Activated CD8-positive, alpha-beta T cell treated with anti-CD3 and anti-CD28 coated beads for 36 hours (primary cell): ENCODE measurements at places on chromosomes 11 and 22.

DNA sequence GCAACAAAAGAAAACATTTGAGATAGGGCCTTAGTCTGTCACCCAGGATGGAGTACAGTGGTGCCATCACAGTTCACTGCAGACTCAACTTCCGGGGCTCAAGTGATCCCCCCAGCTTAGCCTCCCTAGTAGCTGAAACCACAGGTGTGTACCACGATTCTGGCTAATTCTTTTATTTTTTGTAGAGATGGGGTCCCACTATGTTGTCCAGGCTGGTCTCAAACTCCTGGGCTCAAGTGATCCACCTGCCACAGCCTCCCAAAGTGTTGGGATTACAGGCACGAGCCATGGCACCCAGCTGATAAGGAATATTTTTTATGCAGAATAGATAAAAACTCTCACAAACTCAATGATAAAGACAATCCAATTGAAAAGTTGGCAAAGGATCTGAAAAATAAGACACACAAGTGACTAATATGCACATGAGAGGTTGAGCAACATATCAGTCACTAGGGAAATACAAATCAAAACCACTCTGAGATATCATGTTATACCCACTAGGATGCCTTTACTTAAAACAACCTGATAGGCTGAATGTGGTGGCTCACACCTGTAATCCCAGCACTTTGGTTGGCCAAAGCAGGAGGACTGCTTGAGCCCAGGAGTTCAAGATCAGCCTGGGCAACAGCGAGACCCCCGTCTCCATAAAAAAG, 33.9 kb upstream of the CLTCL1 start:
- H3K36me3 ChIP-seq, result peaks cover 20% of the 10 kb centered on the region
- H3K27me3 ChIP-seq, result no peaks in the 10 kb centered on the region
- no peaks in the 10 kb centered on the region for H3K4me1 ChIP-seq
- no peak overlapping the region for H3K4me3 ChIP-seq
- no peak for DNase-seq
- H3K27ac ChIP-seq, result no peak overlapping the region

DNA sequence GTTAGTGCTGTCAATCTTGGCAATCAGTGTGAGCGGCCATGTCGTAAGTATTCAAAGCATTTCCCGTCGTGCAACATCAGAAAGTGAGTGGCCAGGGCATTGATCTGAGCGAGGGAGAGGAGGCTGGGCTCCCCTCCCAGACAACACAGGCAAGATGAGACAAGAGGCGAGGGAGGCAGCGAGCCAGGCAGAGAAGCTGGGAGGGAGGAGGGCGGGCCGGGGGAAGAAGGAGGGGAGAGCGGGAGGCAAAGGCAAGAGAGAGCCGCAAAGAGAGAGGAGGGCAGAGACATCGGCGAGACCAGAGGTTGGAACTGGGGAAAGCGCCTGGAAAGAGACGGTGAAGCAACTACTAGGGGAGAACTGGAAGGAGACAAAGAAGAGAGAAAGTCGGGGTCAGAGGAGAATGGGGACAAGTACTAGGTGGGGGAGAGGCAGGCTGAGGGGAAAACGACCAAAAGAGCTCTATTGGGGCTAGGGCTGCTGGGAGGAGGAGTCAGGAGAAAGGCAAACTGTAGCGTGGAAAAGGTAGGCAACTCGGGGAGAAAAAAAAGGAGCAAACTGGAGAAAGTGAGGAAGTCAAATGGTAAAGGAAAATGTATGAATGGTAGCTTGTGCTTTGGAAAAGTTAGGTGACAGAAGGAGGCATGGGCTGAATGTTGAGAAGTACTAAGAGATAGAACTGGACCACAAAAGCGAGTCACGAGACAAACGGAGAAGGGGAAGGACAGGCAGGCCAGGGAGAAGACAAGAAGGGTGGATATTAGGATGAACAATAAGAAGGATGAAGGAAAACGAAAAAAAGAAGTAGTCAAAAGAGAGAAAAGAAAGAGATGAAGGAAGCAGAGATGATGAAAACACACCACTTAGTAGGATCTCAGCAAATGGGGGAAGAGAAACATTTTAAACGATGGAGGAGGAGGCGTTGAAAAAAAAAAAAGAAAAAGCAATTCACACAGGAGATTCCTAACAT, 130.5 kb upstream of the C11orf58 start:
- peaks cover 29% of the 10 kb centered on the region for H3K4me1 ChIP-seq
- H3K27me3 ChIP-seq, result peaks cover 52% of the 10 kb centered on the region
- peaks cover 3% of the 10 kb centered on the region for H3K36me3 ChIP-seq
- H3K27ac ChIP-seq, result no peak overlapping the region
- no peak for DNase-seq

- no peak overlapping the region for H3K4me3 ChIP-seq
- H3K36me3 ChIP-seq, result no peaks in the 10 kb centered on the region
- H3K27me3 ChIP-seq, result no peaks in the 10 kb centered on the region
- no peak overlapping the region for H3K27ac ChIP-seq
- no peak for DNase-seq
Observed at GRCh38 chr22:48161298-48161697, 1398.8 kb downstream of the TBC1D22A start.

DNA sequence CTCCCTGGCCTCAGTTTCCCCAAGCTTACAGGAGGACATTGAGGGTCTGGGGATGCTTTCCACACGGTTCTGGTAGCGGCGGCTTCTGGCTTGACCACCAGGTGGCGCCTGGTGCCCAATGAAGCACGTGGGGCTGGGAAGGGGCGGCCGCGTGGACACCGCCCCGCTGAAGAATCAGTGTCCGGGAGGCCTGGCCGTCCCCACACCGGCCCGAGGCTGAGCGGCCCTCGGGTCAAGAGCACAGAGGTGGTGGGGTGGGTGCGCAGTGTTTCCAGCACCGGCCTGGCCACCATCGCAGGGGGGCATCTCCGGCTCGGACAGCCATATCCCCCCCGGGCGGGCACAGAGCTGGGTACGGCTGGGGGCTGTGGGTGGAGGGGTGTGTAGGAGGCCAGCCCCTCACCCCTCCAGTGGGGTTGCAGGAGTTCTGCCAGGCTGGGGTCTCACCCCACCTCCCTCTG, 27.8 kb upstream of the PPARA start:
- no peaks in the 10 kb centered on the region for H3K36me3 ChIP-seq
- no peak overlapping the region for H3K4me3 ChIP-seq
- no peaks in the 10 kb centered on the region for H3K4me1 ChIP-seq
- peak; percentile 81 for DNase-seq
- H3K27me3 ChIP-seq, result no peaks in the 10 kb centered on the region

- H3K27me3 ChIP-seq, result peaks cover 1% of the 10 kb centered on the region
- no peak overlapping the region for H3K27ac ChIP-seq
- DNase-seq, result no peak
- H3K4me1 ChIP-seq, result no peaks in the 10 kb centered on the region
Observed at GRCh38 chr11:130516554-130517505, 68.4 kb downstream of the ADAMTS15 start.

GRCh38 chr11:7486098-7486780, 933 bp downstream of the OLFML1 start:
- DNase-seq, result no peak
- no peak overlapping the region for H3K4me3 ChIP-seq
- no peaks in the 10 kb centered on the region for H3K27me3 ChIP-seq
- H3K4me1 ChIP-seq, result no peaks in the 10 kb centered on the region
- H3K36me3 ChIP-seq, result no peaks in the 10 kb centered on the region
- H3K27ac ChIP-seq, result no peak overlapping the region

GRCh38 chr11:68383976-68384501, 71.6 kb downstream of the LRP5 start:
- H3K27ac ChIP-seq, result no peak overlapping the region
- H3K36me3 ChIP-seq, result no peaks in the 10 kb centered on the region
- H3K4me1 ChIP-seq, result peaks cover 15% of the 10 kb centered on the region
- DNase-seq, result peak; percentile 79
- no peak overlapping the region for H3K4me3 ChIP-seq

DNA sequence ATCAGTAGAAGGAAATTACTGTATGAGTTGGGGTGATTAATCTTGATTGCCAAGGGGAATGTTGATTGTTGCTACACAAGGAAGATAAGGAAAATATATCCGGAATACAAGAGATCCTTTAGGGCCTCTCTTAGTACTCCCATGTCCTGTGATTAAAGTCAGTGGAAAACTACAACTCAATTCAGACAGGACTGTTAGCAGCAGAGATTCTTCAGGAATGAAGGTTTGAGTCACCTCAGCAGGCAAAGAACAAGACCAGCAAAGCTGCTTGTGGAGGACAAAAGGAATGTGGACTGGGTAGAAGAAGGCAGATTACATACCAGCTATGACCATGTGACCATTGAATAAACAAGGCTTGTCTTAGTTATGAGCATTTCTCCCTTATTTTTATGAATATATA, 478.2 kb downstream of the BUD13 start:
- no peaks in the 10 kb centered on the region for H3K27me3 ChIP-seq
- DNase-seq, result no peak
- no peak overlapping the region for H3K27ac ChIP-seq
- H3K36me3 ChIP-seq, result no peaks in the 10 kb centered on the region
- no peaks in the 10 kb centered on the region for H3K4me1 ChIP-seq

DNA sequence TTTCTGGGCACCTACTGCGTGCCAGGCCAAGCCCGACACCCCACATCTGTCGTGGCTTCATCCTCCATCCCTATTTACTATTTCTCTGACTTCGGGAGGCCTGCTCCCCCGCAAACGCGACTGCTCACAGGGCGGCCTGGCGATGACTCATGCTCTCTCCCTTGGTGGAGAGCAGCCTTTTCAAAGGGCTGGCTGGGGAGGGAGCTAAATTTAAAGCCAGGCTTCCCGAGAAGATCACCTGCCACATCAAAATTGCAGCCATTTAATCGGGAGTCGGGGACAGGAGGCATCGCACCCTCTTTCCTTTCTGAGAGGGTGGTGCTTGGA, 24.9 kb upstream of the SHISAL1 start:
- peak; percentile 59 for DNase-seq
- peaks cover 6% of the 10 kb centered on the region for H3K27me3 ChIP-seq
- H3K4me3 ChIP-seq, result no peak overlapping the region
- H3K27ac ChIP-seq, result no peak overlapping the region
- peaks cover 4% of the 10 kb centered on the region for H3K4me1 ChIP-seq

DNA sequence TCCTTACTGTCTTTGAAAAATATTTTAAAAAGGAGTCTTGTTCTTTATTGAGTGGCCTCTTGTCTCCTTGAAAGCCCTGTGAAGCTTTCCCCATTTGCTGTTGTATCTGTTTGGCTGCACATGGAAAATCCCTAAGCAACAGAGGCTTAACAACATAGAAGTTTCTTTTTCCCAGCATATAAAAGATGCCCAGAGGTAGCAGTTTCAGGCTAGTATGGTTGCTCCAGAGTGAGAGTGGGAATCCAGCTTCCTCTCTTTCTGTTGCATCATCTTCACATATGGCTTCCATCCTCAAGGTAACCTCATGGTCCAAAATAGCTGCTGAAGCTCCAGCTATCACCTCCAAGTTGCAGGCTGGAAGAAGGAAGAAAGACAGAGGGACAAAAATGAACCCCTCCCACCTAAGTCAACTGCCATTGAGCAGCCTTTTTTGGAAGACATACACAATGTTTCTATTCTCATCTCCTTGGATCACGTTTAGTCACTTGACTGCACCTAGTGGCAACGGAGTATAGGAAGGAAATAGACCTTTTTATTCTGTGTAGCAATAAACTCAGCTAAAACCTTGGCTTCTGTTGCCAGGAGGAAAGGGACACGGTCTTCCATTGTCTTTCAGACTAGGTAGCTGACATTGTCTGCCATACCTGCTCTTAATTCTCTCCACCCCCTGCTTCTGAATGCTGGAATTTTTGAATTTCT, 5.3 kb downstream of the CSF2RB start:
- H3K27ac ChIP-seq, result no peak overlapping the region
- no peaks in the 10 kb centered on the region for H3K36me3 ChIP-seq
- no peak for DNase-seq
- no peak overlapping the region for H3K4me3 ChIP-seq
- H3K27me3 ChIP-seq, result peaks cover 18% of the 10 kb centered on the region
- no peaks in the 10 kb centered on the region for H3K4me1 ChIP-seq

DNA sequence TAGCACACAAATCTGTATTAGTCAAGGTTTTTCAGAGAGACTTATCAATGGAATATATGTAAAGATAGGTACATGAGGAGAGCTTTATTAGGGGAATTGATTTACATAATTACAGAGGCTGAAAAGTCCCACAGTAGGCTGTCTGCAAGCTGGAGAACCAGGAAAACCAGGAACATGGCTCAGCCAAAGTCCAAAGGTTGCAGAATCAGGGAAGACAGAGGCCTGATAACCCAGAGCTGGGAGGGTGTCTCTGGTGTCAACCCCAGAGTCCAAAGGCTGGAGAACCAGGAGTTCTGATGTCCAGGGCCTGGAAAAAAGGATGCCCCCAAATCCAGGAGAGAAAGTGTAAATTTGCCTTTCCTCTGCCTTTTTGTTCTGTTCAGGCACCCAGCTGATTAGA, 16.3 kb upstream of the OR5F1 start:
- no peaks in the 10 kb centered on the region for H3K4me1 ChIP-seq
- no peak overlapping the region for H3K4me3 ChIP-seq
- H3K36me3 ChIP-seq, result no peaks in the 10 kb centered on the region
- no peaks in the 10 kb centered on the region for H3K27me3 ChIP-seq
- DNase-seq, result no peak
- H3K27ac ChIP-seq, result no peak overlapping the region

DNA sequence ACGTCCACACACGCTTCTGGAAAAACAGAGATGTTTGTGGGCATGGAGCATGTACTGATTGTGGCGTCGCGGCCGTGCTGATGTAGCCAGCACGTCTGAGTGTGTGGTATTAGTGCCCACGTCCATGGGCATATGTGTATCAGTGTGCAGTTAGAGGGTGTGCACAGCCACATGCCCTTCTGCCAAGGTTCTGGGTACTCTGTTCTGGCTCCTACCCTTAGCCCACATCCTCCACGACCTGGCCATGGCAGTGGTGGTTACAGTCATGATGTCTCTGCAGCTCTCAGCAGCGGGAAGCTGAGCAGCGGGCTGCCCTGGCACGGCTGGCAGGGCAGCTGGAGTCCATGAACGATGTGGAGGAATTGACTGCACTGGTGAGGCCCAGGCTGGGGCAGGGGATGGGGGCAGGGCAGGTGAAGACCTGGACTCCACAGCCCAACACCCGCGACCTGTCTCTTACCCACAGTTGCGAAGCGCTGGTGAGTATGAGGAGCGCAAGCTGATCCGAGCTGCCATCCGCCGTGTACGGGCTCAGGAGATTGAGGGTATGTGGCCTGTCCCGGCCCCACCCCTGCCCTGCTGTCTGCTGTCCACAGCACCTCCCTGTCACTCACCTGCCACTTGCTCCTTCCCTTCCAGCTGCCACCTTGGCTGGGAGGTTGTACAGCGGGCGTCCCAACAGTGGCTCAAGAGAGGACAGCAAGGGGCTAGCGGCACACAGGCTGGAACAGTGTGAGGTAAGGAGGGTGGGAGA, 7.3 kb downstream of the SMTN start:
- DNase-seq, result no peak
- H3K27ac ChIP-seq, result no peak overlapping the region
- no peak overlapping the region for H3K4me3 ChIP-seq
- H3K36me3 ChIP-seq, result peaks cover 2% of the 10 kb centered on the region
- peaks cover 4% of the 10 kb centered on the region for H3K4me1 ChIP-seq
- no peaks in the 10 kb centered on the region for H3K27me3 ChIP-seq

DNA sequence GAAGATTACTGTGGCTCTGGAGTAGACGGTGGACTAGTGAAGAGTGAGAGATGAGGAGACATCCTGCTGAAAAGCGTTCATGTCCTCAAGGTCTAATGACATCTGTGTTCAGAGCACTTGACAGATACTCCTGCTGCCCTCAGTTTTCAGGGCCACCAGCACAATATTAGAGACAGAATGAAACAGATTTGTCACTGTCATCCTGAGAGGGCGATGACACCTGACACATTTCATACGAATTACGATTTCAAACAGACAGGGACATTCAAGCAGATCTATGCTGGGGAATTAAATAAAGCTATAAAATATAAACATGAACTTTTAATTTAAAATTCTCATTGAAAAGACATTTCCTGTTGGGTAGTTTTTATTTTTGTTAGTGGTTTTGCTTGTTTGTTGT, 29.1 kb downstream of the SVIP start:
- H3K36me3 ChIP-seq, result no peaks in the 10 kb centered on the region
- no peaks in the 10 kb centered on the region for H3K4me1 ChIP-seq
- H3K27me3 ChIP-seq, result peaks cover 5% of the 10 kb centered on the region
- no peak overlapping the region for H3K27ac ChIP-seq
- DNase-seq, result no peak
- H3K4me3 ChIP-seq, result no peak overlapping the region
